ENCODE measurements at places on chromosomes 3 and 15. TPM values are rescaled to one million over a fixed set of nuclear protein-coding genes. Genes with fewer than 3 reads are reported as not detected.

Gene SAMMSON
- not detected for total RNA-seq

Gene HDC
- total RNA-seq: not detected

Gene MUC4
- total RNA-seq: not detected

GRCh38 chr3:99863588-99863987 is 45.9 kb downstream of the CMSS1 start:
- no peak for DNase-seq

DNA sequence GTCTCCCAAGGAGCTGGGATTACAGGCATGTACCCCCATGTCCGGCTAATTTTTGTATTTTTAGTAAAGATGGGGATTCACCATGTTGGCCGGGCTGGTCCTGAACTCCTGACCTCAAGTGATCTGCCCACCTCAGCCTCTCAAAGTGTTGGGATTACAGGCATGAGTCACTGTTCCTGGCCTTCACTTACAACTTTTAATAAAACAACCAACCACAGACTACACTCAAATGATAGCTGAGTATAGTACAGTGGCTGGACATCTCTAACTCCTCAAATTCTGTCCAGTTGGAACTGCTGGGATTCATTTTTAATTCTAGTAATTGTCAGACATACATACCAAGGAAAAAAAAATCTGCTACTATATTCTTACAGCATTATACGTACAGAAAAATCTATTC is 71.0 kb downstream of the PBRM1 start:
- DNase-seq: no peak

GRCh38 chr15:82545002-82545401 is 4.7 kb upstream of the RPS17 start:
- no peak for DNase-seq

- DNase-seq: no peak
These were observed 43.5 kb downstream of the LPP start for GRCh38 chr3:188197388-188197847.

GRCh38 chr3:14019459-14019858 is 105.2 kb downstream of the CHCHD4 start:
- peak; percentile 2 for DNase-seq

GRCh38 chr15:57502116-57502515 is 89.6 kb upstream of the MYZAP start:
- DNase-seq: peak; percentile 30

All from fibroblast of the aortic adventitia (primary cell).